ENCODE measurements at places on chromosomes 1 and 21. TPM values are rescaled to one million over a fixed set of nuclear protein-coding genes. Genes with fewer than 3 reads are reported as not detected.

GRCh38 chr1:169103480-169103893, 3.0 kb upstream of the ATP1B1 start:
- DNase-seq = no peak

DNA sequence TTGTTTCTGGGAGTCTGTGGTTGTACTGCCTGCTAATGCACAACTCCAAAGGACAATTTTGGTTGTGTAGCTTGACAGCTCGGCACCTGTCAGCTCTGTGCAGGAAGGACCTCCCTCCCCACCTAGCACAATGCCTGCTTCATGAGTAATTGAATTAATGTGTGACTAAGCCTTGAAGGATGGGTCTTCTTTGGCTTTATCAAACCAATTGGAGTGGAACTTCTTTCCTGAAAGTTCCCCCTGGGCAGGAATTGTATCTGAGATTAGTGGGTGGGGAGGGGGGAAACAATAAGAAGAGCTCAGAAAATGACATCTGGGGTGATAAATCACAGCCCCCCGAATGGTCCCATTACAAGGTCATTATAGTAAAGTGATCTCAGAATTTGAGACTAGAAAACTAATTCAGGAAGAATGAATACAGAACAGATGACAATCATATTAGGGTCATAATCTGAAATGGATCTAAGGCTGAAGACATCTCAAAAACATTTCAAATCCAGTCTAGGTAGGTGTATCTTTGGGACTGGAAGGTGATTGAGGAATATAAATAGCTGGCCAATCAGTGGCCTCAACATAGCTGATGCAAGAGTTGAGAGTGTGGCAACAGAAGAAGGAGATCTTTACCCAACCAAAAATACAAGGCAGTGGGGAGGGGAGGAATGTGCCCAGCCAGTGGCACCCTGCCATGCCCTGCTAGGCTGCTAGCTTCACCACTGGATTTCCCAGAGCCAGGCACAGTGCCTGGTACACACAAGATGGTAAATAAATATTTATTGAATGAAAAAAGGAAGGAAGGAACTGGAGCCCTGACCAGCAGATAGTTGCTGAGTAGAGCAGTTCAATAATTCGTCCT, 10.1 kb upstream of the SESN2 start:
- peak; percentile 74 for DNase-seq

GRCh38 chr1:98299861-98300260, 361.7 kb upstream of the SNX7 start:
- no peak for DNase-seq

GRCh38 chr1:235284231-235284769, 43.7 kb downstream of the ARID4B start:
- DNase-seq = no peak

Gene HMCN1
- total RNA-seq = 0.07 TPM

DNA sequence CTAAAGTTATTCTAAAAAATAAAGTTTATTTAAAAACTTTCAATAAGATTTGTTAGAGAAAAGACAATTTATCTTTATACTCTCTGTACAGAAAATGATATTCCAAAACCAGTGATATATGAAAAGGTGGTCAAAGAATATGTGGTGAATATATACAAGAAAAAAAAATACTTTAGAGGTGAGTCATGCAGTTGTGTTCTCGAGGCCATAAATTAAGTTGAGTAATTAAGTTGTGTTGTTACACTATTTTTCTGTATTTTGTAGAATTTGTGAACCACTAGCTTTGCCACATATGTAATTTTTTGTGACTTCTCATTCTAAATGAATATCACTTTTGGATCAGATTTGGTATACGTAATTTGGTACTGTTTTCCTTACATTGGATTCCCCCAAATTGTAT, 23.6 kb upstream of the DUSP10 start:
- DNase-seq = peak; percentile 46

Gene DDR2
- 29.0 TPM for total RNA-seq

Gene SPATA46
- total RNA-seq = not detected

DNA sequence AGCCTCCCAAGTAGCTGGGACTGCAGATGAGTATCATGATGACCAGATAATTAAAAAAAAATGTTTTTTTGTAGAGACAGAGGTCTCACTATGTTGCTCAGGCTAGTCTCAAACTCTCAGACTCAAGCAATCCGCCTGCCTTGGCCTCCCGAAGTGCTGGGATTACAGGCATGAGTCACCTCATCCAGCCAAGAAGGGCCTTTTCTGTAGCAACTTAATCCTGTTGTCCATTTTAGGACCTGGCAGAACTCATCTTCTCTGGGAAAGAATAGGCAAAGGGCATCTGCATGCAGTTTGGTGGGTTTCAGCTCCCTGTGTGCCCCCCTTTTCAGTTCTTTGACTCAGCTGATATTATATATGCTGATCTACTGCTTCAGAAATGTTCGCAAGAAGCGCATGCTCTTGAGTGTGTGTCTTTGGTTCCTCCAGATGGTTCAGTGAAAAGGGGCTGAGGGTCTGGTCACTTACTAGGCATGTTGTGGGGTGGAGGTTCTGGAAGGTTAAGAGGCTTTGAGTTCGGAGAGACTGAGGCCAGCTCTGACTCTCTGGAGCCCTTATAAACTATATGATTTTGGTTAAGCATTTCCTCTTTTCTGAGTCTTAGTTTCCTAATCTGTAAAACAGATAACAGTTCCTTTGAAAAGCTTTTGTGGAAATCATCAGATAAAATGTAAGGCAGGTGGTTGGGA, 19.4 kb upstream of the SRSF4 start:
- DNase-seq = no peak

- DNase-seq = peak; percentile 98
Observed at GRCh38 chr1:64039390-64039926, 164.0 kb upstream of the UBE2U start.

GRCh38 chr1:161171191-161171590, 5.0 kb downstream of the PPOX start:
- no peak for DNase-seq

Gene RGSL1
- total RNA-seq = not detected

Gene TCHHL1
- not detected for total RNA-seq

DNA sequence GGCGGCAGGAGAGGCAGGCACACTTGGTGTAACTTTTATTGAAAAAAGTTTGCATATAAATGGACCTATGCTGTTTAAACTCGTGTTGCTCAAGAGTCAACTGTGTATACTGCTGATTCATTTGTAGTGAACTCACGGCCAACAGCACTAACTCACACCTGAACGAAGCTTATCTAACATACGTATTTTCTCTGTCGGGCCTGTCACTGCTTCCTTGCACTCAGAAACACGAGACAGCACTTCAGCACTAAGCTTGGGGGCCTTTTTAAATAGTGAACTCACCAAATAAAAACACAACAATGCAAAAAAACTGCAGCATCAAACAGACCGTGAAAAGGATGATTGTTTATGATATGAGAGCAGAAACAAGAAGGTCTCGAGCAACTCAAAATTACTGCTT, 58.9 kb upstream of the NEK2 start:
- DNase-seq = no peak

- DNase-seq = no peak
Observed at GRCh38 chr1:40300249-40300567, 16.9 kb downstream of the COL9A2 start.

- DNase-seq = no peak
Observed at GRCh38 chr1:69491416-69491815, 76.3 kb upstream of the LRRC7 start.

Gene KCNJ6
- total RNA-seq = not detected

GRCh38 chr1:87435484-87435883, 106.8 kb downstream of the LMO4 start:
- peak; percentile 66 for DNase-seq

Gene PTAFR
- total RNA-seq = 0.26 TPM

Gene LCE1C
- total RNA-seq = not detected

DNA sequence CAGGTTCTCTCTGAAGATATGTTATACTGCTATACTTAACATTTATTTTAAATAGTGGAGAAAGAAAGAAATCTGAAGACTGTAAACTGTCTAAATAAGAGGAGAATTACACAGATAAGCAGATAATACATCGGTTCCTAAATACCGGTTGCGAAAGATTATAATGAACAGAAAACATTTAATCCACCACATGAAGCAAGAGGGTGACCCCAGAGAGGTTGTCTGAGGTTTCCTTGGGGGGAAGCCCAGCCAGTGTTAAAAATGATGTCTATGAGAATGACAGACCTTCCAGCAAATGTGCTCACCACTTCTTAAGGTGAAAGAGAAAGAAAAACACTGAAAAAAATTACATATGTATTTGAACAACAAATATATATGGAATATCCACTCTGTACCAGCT, 356.4 kb upstream of the KAZN start:
- no peak for DNase-seq

Gene TEKT2
- total RNA-seq = not detected

DNA sequence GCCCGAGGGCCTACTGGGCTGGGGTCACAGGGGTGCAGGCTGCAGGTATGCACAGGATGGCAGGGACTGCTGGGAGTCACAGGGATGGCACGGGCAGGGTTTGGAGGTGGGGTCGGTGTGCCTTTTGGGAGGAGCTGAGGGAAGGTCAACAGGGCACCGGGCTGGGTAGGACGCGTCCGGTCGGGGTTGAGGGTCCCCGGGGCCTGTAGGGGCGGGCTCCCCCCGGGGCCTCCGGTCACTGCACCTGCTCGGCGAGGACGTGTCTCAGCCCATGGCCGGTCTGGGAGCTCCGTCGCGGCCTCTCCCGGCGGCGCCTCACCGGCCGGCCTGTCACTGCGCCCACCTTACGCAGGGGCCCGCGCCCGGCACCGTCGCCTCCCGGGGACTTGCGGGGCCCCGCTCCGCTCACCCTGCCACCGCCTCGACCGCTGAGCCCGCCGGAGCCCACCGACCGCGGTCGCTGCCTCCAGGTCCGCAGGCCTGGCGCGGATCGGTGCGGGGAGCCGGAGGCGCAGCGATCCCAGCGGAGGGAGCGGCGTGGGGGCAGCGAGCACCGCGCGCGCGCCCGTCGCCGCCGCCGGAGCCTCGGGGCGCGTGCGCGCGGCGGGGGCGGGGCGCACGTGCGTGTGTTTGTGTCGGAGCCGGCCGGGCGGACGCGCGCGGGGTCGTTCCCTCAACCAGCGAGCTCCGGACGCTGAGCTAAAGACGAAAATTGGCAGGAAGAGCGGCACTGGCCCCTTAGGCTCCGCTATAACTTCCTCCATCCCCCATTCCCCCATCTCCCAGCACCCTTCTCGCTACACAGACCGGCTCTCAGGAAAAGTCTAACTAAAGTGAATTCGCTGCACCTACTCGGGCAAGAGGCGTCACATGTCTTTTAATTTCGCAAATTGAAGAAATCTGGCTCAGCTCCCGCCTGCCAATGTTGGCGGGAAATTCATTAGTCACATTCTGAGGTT, at the start of gene AMIGO1:
AMIGO1 (minus strand) TSS at position 552 of the 959 bp plus-strand sequence. CDS start 815 bp downstream, outside the sequence.
- peak; percentile 37 for DNase-seq

DNA sequence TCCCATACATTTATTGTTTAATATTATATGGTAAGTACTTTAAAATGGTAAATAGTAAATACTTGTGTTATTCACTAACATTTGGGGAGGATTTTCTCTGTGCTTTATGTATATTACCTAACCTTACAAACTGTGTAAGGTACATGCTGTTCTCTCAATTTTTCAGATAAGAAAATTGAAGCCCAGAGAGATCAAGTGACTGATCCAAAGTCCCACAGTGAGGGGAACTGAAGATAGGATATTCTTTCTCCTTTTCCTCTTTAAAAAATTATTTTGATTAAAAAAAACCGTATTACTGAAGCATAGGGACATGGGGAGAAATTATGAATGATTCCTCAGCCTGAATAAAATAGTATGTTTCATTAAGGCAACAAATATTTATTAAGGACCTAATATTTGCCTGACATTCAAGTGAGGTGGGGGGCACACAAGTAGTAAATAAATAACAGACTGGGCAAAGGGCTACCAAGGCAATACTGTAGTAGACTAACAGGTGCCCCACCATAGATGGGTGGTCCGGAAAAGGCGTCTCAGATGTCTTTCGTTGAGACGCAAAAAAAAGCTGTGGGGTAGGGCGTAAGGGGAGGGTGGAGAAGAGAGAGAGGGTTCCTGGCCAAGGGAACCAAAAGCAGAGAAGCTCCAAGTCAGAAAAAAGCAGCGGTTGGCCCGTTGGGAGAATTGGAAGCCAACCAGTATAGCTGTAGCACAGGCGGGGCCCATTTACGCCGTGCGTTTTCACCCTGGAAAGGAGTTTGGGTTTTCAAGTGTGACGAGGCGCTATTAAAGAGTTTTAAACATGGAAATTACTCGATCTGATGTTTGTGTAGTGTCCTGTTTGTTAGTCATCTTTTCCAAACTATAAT, 944 bp upstream of the AGO3 start:
- DNase-seq = peak; percentile 58

Gene SMCP
- total RNA-seq = not detected

Gene S100A5
- total RNA-seq = 2.4 TPM

GRCh38 chr1:64019818-64020217, 183.6 kb upstream of the UBE2U start:
- peak; percentile 64 for DNase-seq

- DNase-seq = peak; percentile 66
Observed at GRCh38 chr1:162846256-162847212, 14.4 kb downstream of the CCDC190 start.

Gene FTCD
- 0.69 TPM for total RNA-seq

- DNase-seq = no peak
Observed at GRCh38 chr1:12565966-12566352, 52.1 kb downstream of the DHRS3 start.

Gene DISP3
- total RNA-seq = 0.02 TPM

DNA sequence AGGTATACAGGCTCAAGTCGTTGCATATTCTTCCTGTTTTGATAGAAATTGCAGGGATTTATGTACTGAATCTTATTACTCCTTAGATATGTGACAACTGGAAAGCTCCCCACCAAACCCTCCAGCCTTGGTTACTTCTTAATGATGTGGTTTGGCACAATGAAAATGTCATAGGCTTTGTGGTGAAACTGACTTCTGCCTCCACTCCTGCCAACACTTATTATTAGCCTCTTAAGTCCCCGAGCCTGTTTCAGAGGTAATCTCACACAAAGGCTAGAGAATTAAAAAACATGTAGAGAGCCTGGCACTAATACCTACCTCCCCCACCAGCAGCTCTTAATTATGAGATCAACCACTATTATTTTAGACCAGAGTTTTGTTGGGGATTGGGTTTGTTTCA, 4.2 kb downstream of the COX20 start:
- DNase-seq = no peak

DNA sequence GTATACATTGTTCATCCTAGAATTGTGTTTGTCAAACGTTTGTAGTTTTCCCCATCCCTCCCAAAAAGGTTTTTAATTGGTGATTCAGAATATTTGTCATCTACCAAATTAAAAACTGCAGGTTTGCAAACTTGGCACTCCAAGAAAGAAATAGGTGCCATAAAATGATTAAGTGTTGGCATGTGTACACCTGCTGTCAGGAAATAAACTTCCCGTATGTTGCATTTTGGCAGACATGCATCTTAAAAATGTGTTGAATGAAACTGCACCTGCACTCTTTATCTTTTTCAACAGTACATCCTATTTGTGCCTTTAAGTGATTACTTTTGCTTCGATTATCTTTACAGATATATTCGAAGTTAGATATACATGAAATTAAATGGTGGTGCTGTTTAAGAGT, 7.3 kb downstream of the B3GALT2 start:
- no peak for DNase-seq

GRCh38 chr1:180933141-180933540, 20.4 kb downstream of the KIAA1614 start:
- no peak for DNase-seq

- DNase-seq = no peak
Observed at GRCh38 chr1:189253601-189254350, 1223.9 kb downstream of the BRINP3 start.

Gene PALMD
- 0.63 TPM for total RNA-seq

- no peak for DNase-seq
Observed at GRCh38 chr1:22295856-22296255, 153.0 kb upstream of the WNT4 start.

GRCh38 chr1:19775317-19775716, 24.4 kb downstream of the TMCO4 start:
- DNase-seq = no peak

Data from HT1080 (cell line).